Body of pancreas (tissue), 4 donors: ENCODE measurements at places on chromosomes 1 and 21. TPM values are rescaled to one million over a fixed set of nuclear protein-coding genes. Genes with fewer than 3 reads are reported as not detected.

Gene AK5
- total RNA-seq: not detected

Gene BATF3
- total RNA-seq: 3.4 TPM

Gene PARP1
- total RNA-seq: 56.3 TPM

Gene OPRD1
- total RNA-seq: 0.66 TPM

Gene SLC9C2
- total RNA-seq: not detected

DNA sequence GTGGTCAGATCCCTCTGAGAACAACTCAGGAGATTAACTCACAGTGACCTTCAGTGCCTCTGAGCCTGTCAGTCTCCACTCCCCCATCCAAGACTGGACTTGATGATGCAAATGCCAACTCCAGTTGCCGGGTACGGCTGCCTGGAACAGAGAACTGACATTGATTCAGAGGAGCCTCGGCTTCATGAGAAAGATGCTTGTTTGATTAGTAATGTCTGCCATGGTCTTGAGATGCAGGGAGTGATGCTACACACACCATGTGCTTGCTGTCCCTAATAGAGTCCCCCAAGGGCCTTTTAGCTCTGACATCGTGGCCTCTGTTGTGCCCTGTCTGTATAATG lies 51.8 kb upstream of the LRP8 start:
- H3K36me3 ChIP-seq: no peaks in the 10 kb centered on the region
- H3K27me3 ChIP-seq: no peaks in the 10 kb centered on the region
- DNase-seq: peak; percentile 1
- H3K27ac ChIP-seq: no peak overlapping the region
